Bladder microvascular endothelial cell (primary cell): ENCODE measurements at places on chromosomes 12 and 14. TPM values are rescaled to one million over a fixed set of nuclear protein-coding genes. Genes with fewer than 3 reads are reported as not detected.

GPR68 gene
- total RNA-seq: 1.5 and 1.6 TPM in 2 replicates

ANO4 gene
- total RNA-seq: 0.16 and 0.94 TPM in 2 replicates

SPIC gene
- total RNA-seq: not detected in 2 replicates

EFS gene
- 0.13 TPM in 1 of 2 replicates, not detected in the other for total RNA-seq

OTUB2 gene
- 0.49 and 1.2 TPM in 2 replicates for total RNA-seq

BTBD7 gene
- 13.9 and 30.8 TPM in 2 replicates for total RNA-seq

GPRC5A gene
- 2.9 and 4.9 TPM in 2 replicates for total RNA-seq
